Naive thymus-derived CD8-positive, alpha-beta T cell (primary cell): ENCODE measurements at places on chromosomes 4 and X.
A peak's percentile ranks its signal among the peaks of the same experiment; 100 is the strongest.

- DNase-seq = no peak
Observed at GRCh38 chrX:35166023-35166422, 223.4 kb downstream of the FAM47B start.

- DNase-seq = no peak
Observed at GRCh38 chrX:72584163-72584562, 11.5 kb upstream of the HDAC8 start.

GRCh38 chr4:146437778-146438177, 84.0 kb downstream of the SLC10A7 start:
- DNase-seq = no peak

GRCh38 chrX:129961180-129962083, 21.0 kb upstream of the BCORL1 start:
- DNase-seq = peak; percentile 46

- no peak for DNase-seq
Observed at GRCh38 chr4:151537687-151538086, 128.7 kb downstream of the FHIP1A start.

- no peak for DNase-seq
Observed at GRCh38 chr4:172485007-172485406, 671.8 kb downstream of the GALNTL6 start.

DNA sequence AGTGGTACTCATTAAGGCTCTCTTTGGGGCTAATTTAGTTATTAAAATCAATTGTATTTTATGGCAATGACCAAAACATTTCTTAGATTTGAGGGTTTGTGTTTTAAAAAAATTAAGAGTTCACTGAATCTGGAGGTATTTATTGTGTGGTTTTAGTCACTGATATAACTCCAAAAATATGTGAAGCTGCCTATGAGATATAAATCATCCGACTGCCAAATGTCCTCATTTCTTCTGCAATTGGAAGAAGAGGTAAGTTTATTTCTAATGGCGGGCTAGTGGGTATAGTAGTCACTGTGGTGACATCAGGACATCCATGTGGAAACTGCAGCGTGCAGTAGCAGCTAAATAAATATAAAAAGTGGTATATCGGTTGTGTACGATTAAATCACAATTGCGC, 205.5 kb downstream of the MID1 start:
- DNase-seq = no peak

DNA sequence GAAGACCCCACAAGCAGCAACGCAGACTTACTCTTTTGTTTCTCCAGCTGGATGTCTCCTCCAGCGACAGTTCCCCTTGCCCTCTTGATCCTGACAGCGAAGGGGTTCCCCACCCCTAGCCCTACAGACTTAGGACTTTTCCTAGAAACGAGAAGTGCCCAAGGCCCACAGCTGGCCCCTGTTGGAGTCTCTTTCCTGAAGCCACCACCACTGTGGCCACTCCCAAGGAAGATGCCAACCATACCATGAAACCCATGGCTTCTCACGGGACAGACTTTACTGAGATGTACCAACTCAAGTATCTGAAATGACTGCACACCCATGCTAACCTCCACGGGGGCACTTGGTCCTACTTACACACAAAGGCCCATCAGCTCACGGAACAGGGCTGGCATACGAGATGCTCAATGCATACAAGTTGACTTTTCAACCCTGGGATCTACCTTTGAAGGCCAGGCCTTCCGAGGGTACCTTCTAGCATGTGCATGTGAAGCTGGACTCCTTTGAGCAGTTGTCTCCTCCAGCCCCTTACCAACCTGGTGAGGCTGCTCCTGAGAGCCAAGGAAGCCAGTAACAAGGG, 924 bp upstream of the IRAK1 start:
- DNase-seq = no peak

GRCh38 chr4:134126000-134126560, 75.5 kb downstream of the PABPC4L start:
- no peak for DNase-seq

GRCh38 chrX:154802947-154803346, 2.3 kb downstream of the MPP1 start:
- DNase-seq = no peak

GRCh38 chr4:77126809-77127208, 30.2 kb upstream of the CCNG2 start:
- DNase-seq = no peak

DNA sequence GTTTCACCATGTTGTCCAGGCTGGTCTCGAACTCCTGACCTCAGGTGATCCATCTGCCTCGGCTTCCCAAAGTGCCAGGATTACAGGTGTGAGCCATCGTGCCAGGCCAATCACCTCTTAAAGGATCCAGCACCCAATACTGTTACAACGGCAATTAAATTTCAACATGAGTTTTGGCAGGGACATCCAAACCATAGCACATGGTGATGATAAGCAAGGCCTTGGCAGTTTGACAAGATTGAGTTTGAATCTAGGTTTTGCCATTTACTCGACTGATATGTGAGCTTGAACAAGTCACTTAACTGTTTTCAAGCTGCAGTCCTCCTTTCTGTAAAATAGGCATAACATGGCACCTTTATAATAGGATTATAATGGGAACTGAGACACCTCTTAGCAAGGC, 84.1 kb downstream of the GPR82 start:
- DNase-seq = no peak

GRCh38 chr4:145181091-145181501, 707 bp upstream of the OTUD4 start:
- DNase-seq = no peak

- no peak for DNase-seq
Observed at GRCh38 chr4:123986268-123986798, 589.7 kb downstream of the SPRY1 start.

- DNase-seq = no peak
Observed at GRCh38 chrX:138719396-138719795, 7.9 kb upstream of the FGF13 start.

GRCh38 chr4:141686879-141687278, 50.5 kb downstream of the IL15 start:
- DNase-seq = no peak

DNA sequence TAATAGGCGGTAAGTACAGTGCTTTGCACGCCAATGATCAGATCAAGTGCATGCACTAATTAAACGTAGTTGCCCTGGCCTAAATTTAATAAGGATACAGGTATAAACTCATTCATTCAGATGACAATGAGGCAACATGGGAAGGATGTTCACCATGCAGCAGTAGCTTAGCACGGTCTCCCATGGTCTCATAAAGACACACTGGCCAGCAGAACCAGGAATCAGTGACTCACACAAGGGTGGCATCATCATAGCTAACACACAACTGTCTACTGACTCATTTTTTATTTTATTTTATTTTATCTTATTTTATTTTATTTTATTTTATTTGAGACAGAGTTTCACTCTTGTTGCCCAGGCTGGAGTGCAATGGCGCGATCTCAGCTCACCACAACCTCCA, 42.7 kb downstream of the TMEM156 start:
- no peak for DNase-seq

DNA sequence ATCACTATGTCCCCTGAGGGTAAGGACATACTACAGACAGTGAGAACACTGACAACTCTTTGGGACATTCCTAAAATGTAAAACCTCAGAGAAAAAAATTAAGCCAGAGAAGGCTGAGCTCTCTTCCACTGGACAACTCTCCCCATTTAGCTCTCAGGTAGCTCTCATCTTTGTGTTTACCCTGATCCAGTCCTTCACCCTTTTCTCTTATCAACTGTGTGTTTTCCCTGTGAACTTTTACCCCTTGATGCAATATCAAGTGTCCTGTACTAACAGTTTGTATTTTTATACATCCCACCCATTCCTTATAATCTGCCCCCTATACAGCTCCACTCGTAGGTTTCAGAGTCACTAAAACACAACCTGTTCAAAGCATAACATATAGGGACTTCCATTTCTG, 182.6 kb downstream of the STIM2 start:
- DNase-seq = no peak

DNA sequence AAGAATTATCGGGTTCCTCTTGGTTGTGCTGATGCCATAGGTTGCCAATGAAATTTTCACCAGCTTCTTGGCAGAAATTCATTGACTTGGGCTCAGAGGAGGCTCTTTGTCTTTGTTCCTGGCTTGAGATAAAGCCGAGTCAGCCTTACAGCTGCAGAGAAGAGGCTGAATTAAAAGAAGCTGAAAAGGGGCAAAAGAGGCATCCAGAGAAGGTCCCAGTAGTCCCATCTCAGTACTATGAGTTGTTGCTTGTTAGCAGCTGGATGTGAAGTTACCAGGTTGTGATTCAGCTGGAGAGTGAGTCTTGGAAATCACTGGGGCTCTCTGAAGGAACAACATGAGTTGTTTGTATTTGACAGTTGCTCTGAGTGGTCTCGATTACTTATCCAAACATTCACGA, 59.7 kb downstream of the SMAD1 start:
- no peak for DNase-seq

DNA sequence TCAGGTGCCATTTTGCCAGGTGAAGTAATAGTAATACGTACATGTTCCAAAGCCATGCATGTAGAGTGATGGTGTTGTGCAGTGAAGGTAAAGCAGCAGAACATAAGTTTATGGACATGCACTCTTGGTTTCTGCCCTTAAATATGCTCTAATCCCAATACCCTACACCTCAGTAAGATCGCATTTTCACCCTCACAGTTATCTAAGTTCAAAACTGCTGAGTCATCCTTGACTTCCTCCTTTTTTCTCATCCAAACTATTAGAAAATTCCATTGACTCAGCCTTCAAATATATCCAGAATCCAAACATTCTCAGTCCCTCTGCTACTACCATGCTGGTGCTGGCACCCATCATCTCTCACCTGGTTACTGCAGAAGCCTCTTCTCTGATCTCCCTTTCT, 652.9 kb upstream of the IGFBP7 start:
- no peak for DNase-seq

DNA sequence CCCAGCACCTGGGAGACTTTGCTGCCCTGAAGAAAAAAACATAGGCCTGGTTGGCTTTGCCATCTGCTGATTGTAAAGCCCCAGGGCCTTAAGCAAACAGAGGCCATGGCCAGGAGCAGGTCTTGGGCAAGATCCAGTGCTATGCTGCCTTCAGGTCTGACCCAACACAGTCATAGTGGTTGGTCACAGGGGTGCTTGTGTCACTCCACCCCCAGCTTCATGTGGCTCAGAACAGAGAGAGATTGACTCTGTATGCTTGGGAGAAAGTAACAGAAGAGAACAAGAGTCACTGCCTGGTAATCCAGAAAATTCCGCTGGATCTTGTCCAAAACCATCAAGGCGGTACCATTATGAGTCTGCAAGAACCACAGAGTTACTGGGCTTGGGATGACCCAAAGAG, 24.4 kb upstream of the SMARCA5 start:
- DNase-seq = no peak
